ENCODE measurements at places on chromosomes 1 and 21.

GRCh38 chr1:164511001-164511705 is 47.8 kb upstream of the PBX1 start:
- no peak for DNase-seq

- DNase-seq, result no peak
Measured at GRCh38 chr1:234836045-234836681, 226.2 kb upstream of the IRF2BP2 start.

DNA sequence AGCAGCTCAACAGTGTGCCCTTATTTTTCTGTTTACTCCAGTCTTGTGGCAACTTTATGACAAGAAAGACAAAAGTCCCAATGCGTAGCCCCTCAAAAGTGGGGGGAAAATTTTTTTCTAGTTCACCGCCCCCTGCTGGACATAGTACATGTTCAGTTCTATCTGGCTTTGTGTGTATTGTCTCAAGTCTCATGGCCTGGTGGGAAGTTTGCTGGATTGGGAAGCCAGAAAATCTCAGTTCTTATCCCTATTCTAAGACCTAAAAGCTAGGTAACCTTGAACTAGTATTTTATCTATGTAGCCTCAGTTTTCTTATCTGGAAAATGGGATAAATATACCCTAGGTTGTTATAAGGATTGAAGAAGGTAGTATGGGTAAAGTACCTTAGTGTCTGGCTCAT is 55.8 kb upstream of the LDLRAP1 start:
- no peak for DNase-seq

DNA sequence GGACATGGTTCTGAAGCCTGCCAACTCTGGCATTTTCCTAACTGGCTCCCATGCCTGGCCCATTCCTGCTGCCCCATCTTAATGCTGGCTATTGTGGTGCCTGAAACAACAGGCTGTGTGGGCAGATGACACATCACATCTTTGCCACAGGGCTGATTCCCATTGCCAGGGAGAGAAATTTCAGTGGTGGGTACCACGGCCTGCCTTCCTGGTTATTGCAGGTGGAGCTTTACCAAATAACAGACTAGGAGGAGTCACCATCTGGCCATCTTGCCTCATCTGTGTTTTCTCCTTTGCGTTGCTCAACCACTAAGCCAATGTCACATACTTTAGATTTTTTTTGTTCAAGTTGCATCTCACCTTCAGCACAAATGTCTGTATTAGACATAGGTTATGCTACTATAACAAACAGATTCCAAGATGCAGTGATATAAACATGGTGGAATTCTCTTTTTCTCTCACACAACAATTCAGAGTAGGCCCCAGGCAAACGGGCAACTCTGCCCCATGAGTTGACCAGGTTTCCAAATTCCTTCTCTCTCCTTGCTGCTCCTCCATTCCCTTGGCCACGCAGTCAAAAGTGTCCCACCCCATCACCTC is 14.1 kb downstream of the CDA start:
- no peak for DNase-seq

DNA sequence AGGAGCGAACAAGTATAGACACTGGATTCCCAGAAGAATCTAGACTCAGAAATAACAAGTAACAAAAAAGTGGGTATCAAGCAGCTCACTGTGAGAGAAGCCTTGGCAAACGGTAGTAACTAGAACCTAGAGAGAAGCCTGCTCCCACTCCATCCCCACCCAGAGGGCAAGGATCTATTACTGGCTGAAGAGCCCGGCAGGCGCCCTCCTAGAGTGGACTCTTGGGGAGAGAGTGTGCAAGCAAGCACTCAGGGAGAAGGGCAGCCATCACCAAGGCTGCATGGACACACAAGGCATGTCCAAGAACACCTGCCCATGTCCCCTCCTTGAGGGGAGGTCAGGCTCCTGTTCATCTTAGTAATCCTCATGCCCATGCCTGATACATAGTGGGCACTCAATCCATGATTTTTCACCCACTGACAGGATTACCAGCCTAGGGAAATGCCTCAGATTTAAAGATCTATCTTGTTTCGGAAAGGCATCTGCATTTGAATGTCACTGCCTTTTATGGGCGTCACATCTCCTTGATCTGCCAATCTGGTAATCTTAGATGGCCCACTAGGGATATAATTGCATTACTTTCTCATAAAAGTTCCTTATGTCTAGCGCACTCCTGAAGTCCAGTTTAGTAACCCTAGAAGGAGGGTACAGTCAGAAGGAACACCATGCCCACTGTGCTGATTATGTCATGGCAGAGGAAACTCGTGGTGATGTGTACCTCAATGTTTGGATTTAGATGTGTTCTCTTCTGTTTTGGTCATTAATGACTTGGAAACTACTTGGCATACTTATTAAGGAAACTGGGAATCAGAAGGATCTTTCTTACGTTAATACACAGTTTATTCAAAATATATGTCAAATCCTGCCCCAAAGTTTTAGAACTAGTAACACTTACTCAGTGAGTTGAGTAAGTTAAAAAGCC is 14.4 kb downstream of the CNN3 start:
- no peak for DNase-seq
